ENCODE measurements at places on chromosomes 7 and 10.

DNA sequence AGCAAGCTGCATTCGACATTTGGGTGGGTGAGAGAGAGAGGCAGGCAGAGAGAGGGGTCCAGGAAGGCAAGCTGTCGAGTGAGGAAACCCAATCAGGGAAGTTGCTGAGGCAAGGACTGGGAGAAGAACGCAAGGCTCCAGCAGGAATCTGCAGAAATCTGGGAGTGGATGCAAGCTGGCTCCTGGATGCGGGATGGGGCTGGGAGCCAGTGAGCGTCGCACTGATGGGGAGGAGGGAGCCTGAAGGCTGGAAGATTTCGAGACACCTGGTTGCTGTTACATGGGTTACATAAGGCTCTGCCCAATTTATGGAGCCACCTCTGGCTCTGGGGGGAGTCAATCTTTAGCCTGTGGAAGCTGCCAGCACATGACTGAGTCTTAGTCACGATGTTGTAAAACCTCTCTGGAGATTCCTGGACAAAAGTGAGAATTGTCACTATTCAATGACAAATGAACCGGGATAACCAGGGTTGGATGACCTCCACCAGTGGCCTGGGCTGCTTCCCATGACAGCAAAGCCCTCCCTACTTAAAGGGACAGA, 51.1 kb upstream of the ADRB1 start:
- DNase-seq: no peak

GRCh38 chr10:125641398-125641797, 41.6 kb downstream of the TEX36 start:
- DNase-seq: no peak

DNA sequence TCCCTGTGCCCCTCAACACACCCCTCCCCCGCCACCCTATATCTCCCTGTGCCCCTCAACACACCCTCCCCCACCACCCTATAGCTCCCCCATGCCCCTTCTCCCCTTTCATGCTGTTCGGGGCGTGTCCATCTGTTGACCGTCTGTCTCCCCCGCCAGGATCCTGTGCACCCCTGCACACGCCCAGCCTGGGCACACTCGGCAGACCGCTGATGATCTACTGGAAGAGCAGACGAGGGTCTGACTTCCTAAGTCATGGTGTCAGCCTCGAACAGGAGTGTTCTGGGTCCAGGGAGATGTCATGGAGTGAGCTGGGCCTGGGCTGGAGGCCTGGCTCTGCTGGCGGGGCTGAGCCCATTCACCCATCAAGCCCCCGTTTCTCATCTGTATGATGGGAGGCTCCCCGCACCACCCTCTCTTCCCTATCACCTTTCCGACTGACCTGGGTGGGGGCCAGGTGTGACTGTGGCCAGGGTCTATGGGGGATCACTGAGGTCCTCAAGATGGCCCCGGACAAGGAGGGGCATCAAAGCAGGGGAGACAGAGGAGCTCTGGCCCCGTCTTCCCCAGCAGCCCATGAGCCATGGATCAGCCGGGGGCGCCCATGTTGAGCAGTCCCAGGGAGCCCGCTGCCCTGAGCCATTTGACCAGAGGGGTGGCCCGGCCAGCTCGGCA, 48.3 kb downstream of the PDGFA start:
- no peak for DNase-seq

DNA sequence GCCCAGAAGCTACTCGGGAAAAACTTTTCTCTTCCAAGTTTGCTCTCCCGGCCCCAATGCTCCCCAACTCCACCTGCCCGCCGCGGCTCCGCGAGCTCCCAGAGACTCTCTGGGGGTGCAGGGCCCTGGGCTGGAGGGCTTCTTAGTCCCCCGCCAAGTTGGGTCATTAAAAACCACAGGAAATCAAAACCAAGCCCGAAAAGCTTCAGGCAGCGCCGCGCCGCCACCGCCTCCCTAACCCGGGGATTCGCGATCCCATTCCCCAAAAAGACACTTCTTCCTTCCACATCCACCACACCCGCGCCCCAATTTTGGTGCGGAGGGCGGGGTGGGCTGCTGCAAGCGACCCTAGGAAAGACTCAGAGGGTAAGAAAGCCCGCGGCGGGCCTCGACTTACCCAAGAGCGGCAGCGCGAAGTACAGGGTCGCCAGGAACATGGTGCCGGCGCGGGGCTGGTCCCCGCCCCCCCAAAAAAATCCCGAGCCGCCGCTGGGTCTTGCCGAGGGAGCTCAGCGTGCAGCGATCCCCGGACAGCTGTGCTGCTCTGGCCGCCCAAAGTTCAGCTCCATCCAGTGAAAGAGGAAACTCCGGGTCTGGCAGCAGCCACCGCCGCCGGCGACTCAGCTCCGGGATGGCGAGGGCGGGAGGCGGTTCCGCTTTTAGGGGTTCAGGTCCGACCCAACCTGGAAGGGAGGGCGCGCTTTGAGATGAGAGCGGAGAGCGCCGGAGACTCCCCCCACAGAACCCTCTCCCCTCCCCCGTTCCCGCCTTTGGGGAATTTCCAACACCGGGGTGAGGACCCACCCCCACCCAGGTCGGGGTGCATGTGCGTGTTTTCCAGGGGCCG, 1.2 kb downstream of the GFRA1 start:
- DNase-seq: no peak

GRCh38 chr10:107085665-107086525, 78.6 kb downstream of the SORCS1 start:
- no peak for DNase-seq

GRCh38 chr7:123143252-123144006, 56.3 kb downstream of the SLC13A1 start:
- DNase-seq: no peak

DNA sequence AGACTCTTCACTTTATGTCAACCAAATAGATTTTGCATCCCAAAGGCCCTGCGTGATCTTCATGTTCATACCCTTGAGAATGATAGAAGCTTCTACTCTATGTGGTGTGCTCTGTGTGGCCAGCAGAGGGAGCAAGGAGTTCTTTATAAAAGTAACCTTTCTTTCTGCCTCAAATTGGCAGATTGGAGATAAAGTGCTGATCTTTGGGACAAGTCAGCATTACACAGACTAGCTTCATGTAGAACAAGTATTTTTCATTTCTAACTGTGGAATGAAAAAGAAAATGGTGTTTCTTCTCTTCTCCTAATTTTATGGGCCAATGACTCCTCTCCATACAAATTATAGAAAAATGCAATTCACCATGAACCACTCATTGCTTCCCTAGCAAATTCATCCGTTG, 1214.1 kb downstream of the SORCS1 start:
- DNase-seq: peak; percentile 25
